T-cell (primary cell): ENCODE measurements at places on chromosomes 2 and 18. TPM values are rescaled to one million over a fixed set of nuclear protein-coding genes. Genes with fewer than 3 reads are reported as not detected.

PLGLB1 gene
- 11.3 TPM for total RNA-seq

GRCh38 chr2:24785671-24786321, 7.4 kb downstream of the PTRHD1 start:
- no peak overlapping the region for H3K27ac ChIP-seq
- no peaks in the 10 kb centered on the region for H3K36me3 ChIP-seq
- no peaks in the 10 kb centered on the region for H3K4me1 ChIP-seq
- DNase-seq = no peak
- H3K4me3 ChIP-seq = no peak overlapping the region
- H3K27me3 ChIP-seq = peaks cover 6% of the 10 kb centered on the region

SYT4 gene
- total RNA-seq = 0.23 TPM

GRCh38 chr2:217826520-217826919, 176.3 kb downstream of the TNS1 start:
- no peaks in the 10 kb centered on the region for H3K36me3 ChIP-seq
- no peak for DNase-seq
- H3K27ac ChIP-seq = no peak overlapping the region
- no peaks in the 10 kb centered on the region for H3K4me1 ChIP-seq
- H3K4me3 ChIP-seq = no peak overlapping the region

DNA sequence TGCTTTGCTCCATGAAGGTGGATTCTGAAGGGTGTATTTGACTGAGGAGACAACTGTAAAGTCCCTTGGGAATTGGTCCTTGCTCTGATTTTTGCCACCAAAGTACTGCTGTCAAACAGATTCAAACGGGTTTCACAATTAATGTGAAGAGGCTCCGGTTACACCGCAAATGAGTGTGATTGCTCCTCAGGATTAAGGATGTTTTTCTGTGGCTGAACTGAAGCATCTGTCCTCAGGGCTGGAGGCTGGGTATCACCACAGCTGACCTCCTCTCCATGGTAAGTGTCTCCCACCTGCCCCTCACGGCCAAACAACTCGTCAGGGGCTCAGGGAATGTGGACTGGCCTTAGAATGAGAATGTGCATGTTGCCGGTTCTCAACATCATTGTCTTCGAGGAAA, 130.4 kb upstream of the NDUFV2 start:
- no peaks in the 10 kb centered on the region for H3K36me3 ChIP-seq
- no peak for DNase-seq
- H3K4me3 ChIP-seq = no peak overlapping the region
- no peaks in the 10 kb centered on the region for H3K4me1 ChIP-seq

DNA sequence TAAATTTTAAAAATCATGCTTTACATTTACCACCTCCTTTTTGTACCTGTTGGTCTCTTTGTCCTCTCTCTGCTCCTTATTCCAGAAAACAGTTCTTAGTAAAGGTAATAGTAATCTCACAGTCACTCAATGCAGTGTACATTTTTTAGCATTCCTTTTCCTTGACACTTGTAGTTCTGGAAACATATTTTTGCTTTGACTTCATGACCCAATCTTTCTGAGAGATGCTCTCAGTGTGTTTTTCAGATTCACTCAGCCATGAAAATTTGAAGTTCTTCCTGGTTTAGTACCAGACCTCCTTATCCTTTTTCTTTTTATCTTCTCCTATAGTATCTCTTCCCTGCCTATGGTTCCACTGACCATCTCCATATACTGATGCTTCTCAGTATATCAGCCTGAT, 747.5 kb upstream of the ZEB2 start:
- H3K27me3 ChIP-seq = peaks cover 16% of the 10 kb centered on the region
- no peaks in the 10 kb centered on the region for H3K36me3 ChIP-seq
- H3K4me3 ChIP-seq = no peak overlapping the region
- DNase-seq = no peak

DNA sequence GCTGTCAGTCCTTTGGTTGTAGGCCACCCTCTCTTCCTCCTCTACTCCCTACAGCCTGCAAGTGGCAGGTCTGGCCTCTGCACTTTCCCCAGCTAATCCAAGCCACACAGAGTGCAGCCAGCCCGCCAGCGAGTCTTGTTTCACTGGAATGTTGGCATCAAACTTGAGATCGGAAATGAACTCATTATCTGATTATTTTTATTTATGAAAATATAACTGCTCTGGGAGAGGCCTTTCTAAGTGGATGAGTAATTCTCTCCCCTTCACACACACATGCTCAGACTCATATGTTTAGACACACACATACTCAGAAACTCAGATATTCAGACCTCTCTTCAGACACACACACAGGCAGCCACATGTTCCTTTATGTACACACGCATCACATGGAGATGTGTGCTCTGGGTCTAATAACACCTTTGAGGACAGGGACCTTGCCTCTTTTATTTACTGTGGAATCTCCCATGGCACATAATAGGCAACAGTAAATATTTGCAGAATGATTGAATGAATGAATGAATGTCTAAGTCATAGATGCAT, 151.3 kb downstream of the ZFP36L2 start:
- H3K4me3 ChIP-seq = no peak overlapping the region
- no peaks in the 10 kb centered on the region for H3K36me3 ChIP-seq
- no peak overlapping the region for H3K27ac ChIP-seq
- H3K27me3 ChIP-seq = no peaks in the 10 kb centered on the region
- no peaks in the 10 kb centered on the region for H3K4me1 ChIP-seq

GRCh38 chr2:196370381-196370780, 199.0 kb upstream of the STK17B start:
- H3K36me3 ChIP-seq = no peaks in the 10 kb centered on the region
- DNase-seq = no peak
- no peaks in the 10 kb centered on the region for H3K27me3 ChIP-seq
- H3K27ac ChIP-seq = no peak overlapping the region
- H3K4me3 ChIP-seq = no peak overlapping the region

DNA sequence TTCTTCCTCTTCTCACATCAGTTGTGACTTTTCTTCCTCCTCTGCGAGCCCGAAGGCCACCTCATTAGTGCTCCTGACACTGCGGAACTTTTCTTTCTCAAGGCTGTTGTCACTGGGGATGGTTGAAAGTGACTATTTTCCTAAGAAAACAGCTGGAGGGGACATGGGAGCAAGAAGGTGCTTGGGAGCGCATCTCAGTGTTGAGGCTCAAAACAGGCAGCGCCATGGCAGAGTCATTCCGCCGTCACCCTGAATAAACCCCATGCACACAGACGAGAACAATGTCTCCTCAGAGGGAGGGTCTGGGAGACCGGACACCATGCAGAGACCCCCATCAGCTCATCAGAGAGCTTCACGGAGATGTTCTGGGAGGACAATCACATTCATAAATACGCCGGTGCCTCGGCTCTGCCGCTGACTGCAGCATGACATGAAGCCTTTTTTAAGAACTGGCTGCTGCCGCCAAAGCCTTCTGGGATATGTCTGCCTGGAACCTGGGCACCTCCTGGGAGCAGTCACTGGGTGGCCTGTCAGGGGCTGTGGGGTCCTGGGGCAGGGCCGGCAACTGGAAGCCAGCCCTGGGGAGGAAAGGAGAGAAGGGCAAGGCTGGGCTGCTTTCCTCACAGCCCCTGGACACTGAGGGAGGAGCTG, 19.2 kb downstream of the ATOH8 start:
- H3K4me3 ChIP-seq = no peak overlapping the region
- no peaks in the 10 kb centered on the region for H3K4me1 ChIP-seq
- H3K27me3 ChIP-seq = no peaks in the 10 kb centered on the region
- H3K27ac ChIP-seq = no peak overlapping the region

NPAS2 gene
- total RNA-seq = 4.4 TPM

GRCh38 chr2:41038408-41038807, 586.5 kb upstream of the SLC8A1 start:
- no peaks in the 10 kb centered on the region for H3K4me1 ChIP-seq
- no peaks in the 10 kb centered on the region for H3K36me3 ChIP-seq
- H3K27me3 ChIP-seq = no peaks in the 10 kb centered on the region
- H3K4me3 ChIP-seq = no peak overlapping the region

DNA sequence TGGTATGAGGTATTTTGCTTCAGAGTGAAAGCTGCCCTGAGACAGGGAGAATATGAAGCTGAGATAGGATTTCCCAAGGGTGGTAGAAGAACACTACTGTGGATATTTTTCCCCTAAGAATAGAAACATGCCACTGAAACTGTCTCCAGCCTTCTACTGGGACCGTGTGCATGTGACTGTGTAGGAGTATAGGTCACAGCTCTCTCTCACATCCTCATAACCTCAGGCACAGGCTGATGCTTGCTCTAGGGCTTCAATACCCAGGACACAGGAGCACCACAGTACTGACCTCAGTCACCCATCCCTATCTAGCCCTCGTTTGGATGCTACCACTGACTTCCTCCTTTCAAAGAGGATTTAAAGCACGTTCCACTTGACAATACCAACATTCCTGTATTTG, 67.2 kb downstream of the REV1 start:
- no peaks in the 10 kb centered on the region for H3K27me3 ChIP-seq
- DNase-seq = no peak
- peaks cover 72% of the 10 kb centered on the region for H3K36me3 ChIP-seq
- H3K27ac ChIP-seq = no peak overlapping the region
- no peak overlapping the region for H3K4me3 ChIP-seq

- no peak for DNase-seq
- no peak overlapping the region for H3K4me3 ChIP-seq
- H3K27me3 ChIP-seq = no peaks in the 10 kb centered on the region
- no peaks in the 10 kb centered on the region for H3K36me3 ChIP-seq
These were observed 163.2 kb upstream of the SLC1A4 start for GRCh38 chr2:64825831-64826491.
